ENCODE measurements at places on chromosomes 1 and 21.

DNA sequence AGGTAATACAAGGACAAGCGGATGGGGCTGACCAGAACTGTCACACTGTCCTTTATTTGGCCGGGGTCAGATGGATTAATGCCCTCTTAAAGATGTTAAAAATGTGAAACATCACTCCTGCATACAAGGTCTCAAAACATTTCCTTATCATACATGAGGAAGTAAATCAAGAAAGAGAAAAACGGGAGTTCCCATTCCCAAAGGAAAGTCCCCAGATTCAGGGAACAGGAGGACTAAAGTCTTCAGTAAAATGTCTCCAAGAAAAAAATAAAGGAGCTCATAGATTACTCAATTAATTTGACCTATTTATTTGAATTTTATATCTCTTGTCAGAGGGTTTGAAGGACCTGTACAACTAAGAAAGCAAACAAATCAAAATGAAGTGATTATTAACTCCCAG is 13.4 kb upstream of the HSD11B1 start:
- DNase-seq, result no peak

DNA sequence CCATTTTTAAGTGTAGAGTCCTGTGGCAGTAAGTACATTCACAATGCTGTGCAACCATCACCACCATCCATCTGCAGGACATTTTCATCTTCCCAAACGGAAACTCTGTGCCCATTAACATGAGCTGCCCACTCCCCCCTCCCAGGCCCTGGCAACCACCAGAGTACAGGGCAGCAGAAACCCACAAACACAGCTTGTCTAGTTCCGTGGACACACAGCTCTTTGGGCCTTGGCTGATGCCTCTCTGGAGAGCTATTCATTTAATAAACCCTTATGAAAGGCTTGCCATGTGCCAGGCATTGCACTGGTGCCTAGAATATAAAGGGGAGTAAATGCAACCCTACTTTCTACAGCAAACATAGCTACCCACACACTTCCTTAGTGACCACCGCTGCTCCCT is 28.0 kb downstream of the STUM start:
- DNase-seq, result no peak

- DNase-seq, result no peak
Observed at GRCh38 chr1:54479251-54479650, 68.8 kb upstream of the ACOT11 start.

- no peak for DNase-seq
Observed at GRCh38 chr1:54614024-54614423, 9.3 kb downstream of the FAM151A start.

DNA sequence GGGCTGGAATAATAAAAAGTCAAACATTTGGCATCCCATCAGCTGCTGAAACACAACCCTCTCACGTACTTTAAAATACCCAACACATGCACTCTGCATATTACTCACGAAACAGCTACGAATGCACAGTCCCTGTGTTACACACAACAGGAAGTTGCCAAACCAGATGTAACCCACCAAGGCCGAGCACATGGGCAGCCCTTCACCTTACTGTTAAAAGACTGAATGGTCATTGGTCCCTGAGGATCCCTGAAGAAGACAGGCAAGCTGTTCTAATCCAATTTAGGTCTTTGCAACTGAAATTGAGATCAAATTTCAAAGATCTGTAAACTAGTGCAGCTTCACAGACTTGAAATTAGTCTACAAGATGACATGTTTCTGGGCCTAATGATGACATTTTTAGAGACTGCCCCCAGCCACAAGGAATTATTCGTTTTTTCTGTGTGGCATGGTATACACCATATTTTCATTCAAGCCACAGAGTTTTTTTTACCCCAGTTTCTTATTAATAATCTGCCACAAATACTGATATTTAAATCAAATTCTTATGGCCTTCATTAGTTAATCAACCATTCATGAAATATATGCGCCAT is 25.6 kb upstream of the IER5 start:
- no peak for DNase-seq

DNA sequence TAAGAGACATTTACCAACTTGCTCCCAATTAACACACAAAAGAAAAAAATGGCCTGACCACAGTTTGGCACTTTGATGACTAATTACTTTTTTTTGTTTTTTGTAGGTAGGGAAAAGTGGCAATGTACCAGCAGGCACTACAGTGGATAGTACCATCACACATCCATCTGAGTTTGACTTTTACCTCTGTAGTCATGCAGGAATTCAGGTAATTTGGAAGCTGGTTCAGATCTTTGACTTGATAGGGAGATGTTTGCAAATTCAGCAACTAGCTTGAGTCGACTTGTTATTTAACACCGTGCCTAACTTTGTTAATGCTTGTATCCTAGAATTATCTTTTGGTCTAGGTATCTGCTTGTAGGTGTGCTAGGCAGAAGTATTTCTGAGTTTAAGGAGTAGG is 33.0 kb upstream of the AGO1 start:
- no peak for DNase-seq

- DNase-seq, result no peak
Observed at GRCh38 chr1:201444792-201445191, 23.3 kb upstream of the TNNI1 start.

DNA sequence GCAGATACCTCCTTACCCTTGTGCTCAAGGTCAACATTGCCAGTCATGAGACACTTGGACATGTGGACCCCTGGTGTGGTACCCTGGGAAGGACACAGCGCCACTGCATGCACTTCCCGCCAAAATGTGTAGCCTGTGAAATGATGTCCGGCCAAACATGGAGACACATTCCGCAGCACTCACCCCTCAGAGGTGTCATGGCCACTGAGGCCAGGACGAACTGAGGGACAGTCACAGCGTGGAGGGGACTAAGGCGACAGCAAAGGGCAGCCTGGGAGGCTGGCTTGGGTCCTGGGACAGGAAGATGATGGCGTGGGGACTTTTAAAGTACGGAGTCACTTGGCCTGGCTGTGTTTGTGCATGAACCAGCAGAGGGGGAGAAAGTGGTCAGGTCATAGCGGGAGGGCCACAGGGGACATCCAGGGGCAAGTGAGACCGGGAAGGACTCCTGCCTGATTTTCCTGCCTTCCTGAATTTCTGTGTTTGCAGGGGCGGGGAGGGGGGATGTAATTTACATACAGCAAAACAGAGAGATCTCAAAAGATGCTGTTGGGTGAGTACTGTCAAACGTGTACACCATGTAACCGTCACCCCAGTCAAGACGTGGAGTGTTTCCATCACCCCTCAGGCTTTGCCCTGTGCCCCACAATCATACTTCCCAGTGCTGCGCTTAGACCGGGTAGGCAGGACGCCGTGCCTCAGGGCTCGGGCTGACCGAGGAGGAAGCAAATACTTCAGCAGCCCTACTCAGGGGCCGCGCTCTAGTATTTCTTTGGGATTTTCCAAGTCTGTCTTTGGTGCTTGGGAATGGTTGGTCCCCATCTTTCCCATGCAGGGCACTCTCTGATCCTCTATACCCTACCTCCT is 45.2 kb downstream of the WDR4 start:
- DNase-seq, result no peak

GRCh38 chr1:116006486-116006964 is 30.2 kb downstream of the SLC22A15 start:
- no peak for DNase-seq

GRCh38 chr1:182611787-182612186 is 7.6 kb upstream of the RGS16 start:
- no peak for DNase-seq

- no peak for DNase-seq
Observed at GRCh38 chr1:153354515-153355193, 3.0 kb upstream of the S100A9 start.

DNA sequence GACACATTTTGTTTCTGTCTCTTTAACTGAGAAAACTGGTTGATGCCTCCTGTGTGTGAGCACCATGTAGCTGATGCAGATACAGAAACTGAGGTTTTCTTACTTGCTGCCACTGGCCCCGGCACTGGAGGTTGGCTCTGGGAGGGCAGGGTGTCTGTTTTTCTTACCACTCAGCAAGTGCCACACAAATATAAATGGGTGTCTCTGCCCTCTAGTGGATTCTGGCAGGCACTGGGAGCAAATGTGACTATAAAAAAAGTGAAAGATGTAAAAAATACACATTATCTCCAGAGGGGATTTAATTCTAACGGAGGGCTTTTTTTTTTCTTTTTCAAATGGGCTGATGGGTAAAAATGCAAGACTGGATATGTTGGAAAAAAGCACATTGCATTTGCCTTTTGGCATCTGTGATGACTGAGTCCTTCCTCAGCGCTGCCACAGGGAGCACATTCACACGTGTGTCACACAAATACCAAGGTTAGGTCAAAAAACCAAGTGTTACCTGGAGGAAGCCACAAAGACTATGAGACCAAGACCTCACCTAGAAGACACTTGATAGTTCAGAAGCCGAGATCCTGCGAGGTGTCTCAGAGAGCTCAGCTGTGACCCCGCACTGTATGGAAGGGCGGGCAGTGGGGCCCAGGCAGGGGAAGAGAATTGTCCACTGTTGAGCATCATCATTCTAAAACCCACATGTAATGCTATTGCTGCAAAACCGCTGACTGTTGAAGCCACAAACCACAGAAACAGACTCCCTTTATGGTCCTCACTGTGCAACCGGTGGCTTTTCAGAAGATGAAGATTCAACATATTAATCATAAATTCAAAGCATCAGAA is 18.9 kb downstream of the PGBD2 start:
- no peak for DNase-seq

GRCh38 chr1:181028615-181029014 is 5.2 kb upstream of the MR1 start:
- DNase-seq, result no peak

DNA sequence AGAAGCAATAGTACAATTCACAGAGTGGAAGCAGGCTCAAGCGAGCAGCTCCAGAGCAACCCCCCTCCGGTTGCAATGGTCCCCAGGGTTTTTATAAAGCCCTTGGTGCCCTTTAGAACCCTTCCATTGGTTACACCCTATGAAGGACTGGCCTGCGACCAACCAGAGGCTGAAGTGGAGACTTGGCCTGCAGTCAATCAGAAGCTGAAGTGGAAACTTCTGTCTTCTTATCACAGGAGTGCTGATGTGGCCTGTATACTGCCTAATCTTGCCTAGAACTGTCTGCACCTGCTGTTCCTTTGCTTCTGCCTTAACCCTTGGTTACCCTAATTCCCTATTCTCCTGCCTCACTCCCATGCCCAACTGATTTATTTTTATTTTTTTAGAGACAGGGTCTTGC is 15.4 kb upstream of the FRRS1 start:
- no peak for DNase-seq

GRCh38 chr1:21638531-21639341 is 30.4 kb downstream of the RAP1GAP start:
- no peak for DNase-seq

GRCh38 chr1:227808566-227808965 is 6.9 kb upstream of the PRSS38 start:
- no peak for DNase-seq

DNA sequence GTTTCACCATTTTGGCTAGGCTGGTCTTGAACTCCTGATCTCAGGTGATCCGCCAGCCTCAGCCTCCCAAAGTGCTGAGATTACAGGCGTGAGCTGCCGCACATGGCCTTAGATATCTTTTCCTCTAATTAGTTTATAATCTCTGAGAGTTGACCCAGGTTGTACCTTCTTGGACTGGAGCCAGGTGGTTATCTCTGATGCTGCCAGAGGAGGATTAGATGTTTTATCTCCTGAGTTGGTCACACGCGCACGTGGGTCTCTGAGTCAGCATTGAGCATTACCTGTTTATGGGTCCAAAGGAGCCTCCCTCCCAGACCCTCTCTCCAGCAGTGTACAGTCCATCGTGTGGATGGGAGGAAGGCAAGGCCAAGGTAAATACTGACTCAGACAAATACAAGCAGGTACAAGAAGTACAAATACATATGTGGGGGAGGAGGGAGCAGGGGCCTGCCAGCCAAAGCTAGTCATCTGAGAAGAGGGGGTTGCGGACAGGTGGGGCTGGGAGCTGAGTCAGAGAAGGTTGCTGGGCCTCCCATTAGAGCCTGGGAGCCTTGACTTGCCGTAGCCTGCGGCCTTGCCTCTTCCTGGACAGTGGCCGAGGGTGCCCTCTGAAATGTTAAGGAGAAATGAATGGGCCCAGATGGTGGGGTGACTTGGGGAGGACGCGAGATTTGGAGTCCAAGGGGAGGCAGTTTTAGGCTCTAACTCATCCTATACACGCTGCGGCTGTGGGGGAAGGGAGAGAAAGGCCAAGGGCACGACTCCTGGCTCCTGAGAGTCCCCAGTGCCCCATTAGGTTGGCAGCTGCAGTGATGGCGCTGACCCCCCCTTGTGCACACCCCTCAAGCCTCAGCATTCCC is 13.1 kb downstream of the IL6R start:
- no peak for DNase-seq

- no peak for DNase-seq
Observed at GRCh38 chr1:160144921-160145320, 6.5 kb upstream of the ATP1A4 start.

- DNase-seq, result no peak
Observed at GRCh38 chr1:241844593-241844992, 3.4 kb upstream of the EXO1 start.

DNA sequence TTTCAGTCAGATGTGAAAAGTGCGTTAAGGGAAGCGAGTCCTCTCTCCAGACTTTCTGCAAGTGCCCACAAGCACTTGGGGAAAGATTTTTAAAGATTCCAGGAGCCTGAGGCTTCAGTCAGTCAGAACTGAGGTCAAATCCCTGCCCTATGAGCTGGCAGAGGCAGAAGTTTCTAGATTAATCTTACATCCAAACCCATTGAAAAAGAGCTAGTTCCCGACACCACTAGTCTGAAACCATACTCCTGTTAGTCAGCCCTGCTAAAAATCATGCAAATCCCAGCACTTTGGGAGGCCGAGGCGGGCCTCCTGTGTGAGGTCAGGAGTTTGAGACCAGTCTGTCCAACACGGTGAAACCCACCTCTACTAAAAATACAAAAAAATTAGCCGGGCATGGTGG is 21.0 kb downstream of the RSPH1 start:
- no peak for DNase-seq

- no peak for DNase-seq
Observed at GRCh38 chr1:58392083-58392482, 154.4 kb downstream of the OMA1 start.

DNA sequence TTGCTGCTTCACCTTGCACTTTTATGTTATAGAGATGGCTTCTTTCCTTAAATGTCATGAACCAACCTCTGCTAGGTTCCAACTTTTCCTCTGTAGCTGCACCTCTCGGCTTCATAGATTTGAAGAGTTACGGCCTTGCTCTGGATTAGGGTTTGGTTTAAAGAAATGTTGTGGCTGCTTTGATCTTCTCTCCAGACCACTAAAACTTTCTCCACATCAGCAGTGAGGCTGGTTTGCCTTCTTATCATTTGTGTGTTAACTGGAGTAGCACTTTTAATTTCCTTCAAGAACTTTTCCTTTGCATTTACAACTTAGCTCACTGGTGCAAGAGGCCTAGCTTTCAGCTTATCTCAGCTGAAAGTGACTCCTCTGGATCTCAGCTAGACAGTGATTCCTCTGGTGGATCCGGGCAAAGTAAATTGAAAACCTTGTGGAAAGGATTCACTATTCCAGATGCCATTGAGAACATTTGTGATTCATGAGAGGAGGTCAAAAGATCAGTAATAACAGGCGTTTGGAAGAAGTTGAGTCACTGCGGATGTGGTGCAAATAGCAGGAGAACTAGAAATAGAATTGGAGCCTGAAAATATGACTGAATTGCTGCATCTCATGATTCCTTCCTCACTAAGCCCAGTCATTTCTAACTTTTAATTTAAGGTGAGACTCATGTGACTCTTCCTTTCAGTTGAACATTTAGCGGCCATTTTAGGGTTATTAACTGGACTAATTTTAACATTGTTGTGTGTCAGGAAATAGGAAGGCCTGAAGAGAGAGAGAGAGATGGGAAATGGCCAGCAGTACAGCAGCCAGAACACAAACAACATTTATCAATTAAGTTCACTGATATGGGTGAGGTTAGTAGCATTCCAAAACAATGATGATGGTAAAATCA is 16.2 kb upstream of the RGS1 start:
- no peak for DNase-seq

- no peak for DNase-seq
Observed at GRCh38 chr1:22321917-22322316, 129.7 kb upstream of the ZBTB40 start.
